T-helper 2 cell treated with Interferon-gamma antibody and Interleukin-4, amounts not matched to agents 5 μg/mL and 100 μg/mL, for 36 hours (primary cell): ENCODE measurements at places on chromosomes 7 and 10.
A peak's percentile ranks its signal among the peaks of the same experiment; 100 is the strongest.

- peaks cover 28% of the 10 kb centered on the region for H3K4me1 ChIP-seq
- H3K27ac ChIP-seq, result peak overlapping the region; percentile 93
- H3K4me3 ChIP-seq, result peak overlapping the region; percentile 93
- peaks cover 38% of the 10 kb centered on the region for H3K36me3 ChIP-seq
- H3K27me3 ChIP-seq, result no peaks in the 10 kb centered on the region
- no peak for DNase-seq
These were observed 1.0 kb downstream of the BUD31 start for GRCh38 chr7:99409806-99410205.

GRCh38 chr7:1724118-1724910 lies 54.2 kb downstream of the ELFN1 start:
- no peaks in the 10 kb centered on the region for H3K36me3 ChIP-seq
- no peaks in the 10 kb centered on the region for H3K27me3 ChIP-seq

DNA sequence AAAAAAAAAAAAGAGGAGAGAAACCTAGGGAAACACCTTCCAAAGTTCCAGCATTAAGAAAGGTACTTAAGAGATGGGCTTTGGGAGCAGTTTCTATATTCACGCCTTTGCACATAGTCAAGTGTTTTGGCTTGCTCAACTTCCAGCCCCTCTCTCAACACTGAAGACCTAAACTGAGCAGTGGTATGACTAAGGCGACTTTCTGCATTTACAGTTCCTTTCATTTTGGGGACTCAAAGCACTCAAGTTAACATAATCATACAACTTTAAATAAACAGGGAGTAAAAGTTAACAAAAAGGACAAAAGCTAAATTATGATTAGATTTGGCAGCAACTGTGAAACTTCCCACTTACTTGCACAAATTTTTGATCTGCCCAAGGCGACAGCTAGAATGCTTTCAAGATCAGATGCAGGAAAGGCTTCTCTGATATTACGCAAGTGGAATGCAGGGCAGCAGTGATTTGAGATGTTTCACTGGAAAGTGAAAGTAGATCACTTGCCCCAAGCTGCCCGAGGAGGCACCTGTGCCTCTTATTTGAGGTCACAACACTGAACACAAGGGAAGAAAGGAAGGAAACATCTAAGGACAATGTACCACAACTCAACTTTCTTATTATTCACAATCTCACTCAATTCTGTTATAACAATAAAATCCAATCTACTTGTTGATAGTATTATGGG lies 199.5 kb downstream of the SKAP2 start:
- peaks cover 46% of the 10 kb centered on the region for H3K27me3 ChIP-seq
- peaks cover 13% of the 10 kb centered on the region for H3K4me1 ChIP-seq
- no peak overlapping the region for H3K27ac ChIP-seq
- H3K36me3 ChIP-seq, result no peaks in the 10 kb centered on the region
- peak overlapping the region; percentile 10 for H3K4me3 ChIP-seq

- no peak overlapping the region for H3K27ac ChIP-seq
- H3K27me3 ChIP-seq, result no peaks in the 10 kb centered on the region
- no peaks in the 10 kb centered on the region for H3K4me1 ChIP-seq
- peaks cover 16% of the 10 kb centered on the region for H3K36me3 ChIP-seq
- H3K4me3 ChIP-seq, result no peak overlapping the region
These were observed 72.8 kb upstream of the ADRA2A start for GRCh38 chr10:111004016-111004415.

DNA sequence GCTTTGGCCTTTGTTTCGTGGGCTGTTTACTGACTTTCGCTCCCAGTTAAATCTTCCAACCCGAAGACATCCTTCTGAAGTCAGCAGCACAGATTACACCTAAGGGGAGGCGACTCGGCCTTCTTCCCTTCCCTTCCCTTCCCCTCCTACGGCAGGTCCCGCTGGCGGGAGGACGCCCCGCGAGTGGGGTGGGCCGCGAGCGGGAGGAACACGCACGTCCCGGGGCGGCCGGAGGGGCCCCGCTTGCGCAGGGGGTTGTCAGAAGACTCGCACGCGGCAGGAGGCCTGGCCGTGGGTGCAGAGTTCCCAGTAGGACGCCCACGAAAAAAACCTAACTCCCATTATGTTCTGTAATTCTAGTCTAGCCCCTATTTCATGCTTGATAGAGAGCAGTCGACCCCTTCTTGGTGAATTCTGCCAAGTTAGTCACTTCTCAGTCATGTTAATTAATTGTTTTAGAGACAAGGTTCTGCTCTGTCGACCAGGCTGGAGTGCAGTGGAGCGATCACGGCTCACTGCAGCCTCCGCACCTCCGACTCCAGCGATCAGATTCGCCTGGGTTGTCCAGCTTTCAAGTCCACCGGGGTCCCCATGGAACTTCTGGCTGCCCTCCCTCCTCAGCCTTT lies 19.2 kb upstream of the ZNF32 start:
- H3K4me3 ChIP-seq, result no peak overlapping the region
- H3K36me3 ChIP-seq, result no peaks in the 10 kb centered on the region
- DNase-seq, result no peak
- peaks cover 37% of the 10 kb centered on the region for H3K27me3 ChIP-seq

DNA sequence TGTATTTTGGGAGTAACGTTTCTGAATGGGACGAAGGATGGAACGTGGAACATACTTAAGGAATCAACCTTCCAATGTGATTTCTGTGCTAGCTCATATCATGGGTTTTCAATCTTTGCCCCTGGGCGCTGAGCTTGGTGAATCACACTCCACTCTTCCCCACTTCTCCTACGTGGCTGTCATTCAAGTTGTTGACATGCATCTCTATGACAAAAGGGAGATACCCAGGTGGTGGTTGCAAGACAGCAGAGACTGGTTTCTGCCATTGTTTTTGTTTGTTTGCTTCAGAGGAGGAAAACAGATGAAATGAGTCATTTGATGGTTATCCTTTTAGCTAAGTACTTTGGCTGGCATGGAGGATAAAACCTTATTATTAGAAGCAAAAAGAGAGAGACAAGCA lies 573.9 kb downstream of the GATA3 start:
- H3K4me3 ChIP-seq, result no peak overlapping the region
- H3K27ac ChIP-seq, result no peak overlapping the region
- H3K36me3 ChIP-seq, result no peaks in the 10 kb centered on the region
- no peaks in the 10 kb centered on the region for H3K27me3 ChIP-seq
- H3K4me1 ChIP-seq, result no peaks in the 10 kb centered on the region

- no peak for DNase-seq
- no peaks in the 10 kb centered on the region for H3K27me3 ChIP-seq
- no peak overlapping the region for H3K4me3 ChIP-seq
- no peak overlapping the region for H3K27ac ChIP-seq
- no peaks in the 10 kb centered on the region for H3K4me1 ChIP-seq
- no peaks in the 10 kb centered on the region for H3K36me3 ChIP-seq
These were observed 323.8 kb downstream of the GPR158 start for GRCh38 chr10:25498645-25499044.

GRCh38 chr10:3468919-3469638 lies 296.5 kb upstream of the PITRM1 start:
- peak overlapping the region; percentile 84 for H3K27ac ChIP-seq
- H3K27me3 ChIP-seq, result no peaks in the 10 kb centered on the region
- H3K4me3 ChIP-seq, result peak overlapping the region; percentile 77
- peak; percentile 28 for DNase-seq

DNA sequence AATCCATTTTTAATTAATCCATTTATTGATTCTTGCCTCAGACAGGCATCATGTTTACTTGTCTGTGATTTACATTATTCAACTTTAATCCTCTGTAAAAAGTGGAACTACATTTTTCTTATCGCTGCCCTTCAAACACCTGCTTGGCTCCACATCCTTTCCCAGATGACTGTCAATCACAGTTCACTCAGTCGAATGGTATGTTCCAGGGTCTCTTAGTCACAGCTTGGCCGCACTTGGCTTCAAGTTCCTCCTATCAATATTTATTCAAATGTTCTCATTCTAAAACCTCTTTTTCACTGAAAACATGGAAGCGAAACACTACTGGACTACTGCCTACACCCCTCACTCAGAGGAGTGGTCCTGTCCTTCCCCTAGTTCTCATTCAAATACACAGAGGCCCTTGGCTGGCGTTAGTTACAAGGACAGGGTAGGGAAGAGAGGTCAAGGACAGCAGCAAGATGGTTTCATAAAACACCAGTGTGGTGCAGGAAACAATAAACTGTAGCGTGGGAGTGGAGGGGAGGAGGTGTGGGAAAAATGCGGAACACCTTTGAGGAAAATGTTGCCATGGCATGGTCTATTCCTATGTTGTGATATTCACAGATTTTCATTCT lies 143.2 kb downstream of the USP6NL start:
- no peaks in the 10 kb centered on the region for H3K36me3 ChIP-seq
- no peak for DNase-seq
- H3K4me1 ChIP-seq, result no peaks in the 10 kb centered on the region

- no peak overlapping the region for H3K4me3 ChIP-seq
- no peak for DNase-seq
- H3K27me3 ChIP-seq, result peaks cover 75% of the 10 kb centered on the region
- no peak overlapping the region for H3K27ac ChIP-seq
These were observed 30.6 kb upstream of the PITRM1 start for GRCh38 chr10:3203016-3203811.

GRCh38 chr10:31133251-31133791 lies 101.7 kb upstream of the ZNF438 start:
- peaks cover 48% of the 10 kb centered on the region for H3K4me1 ChIP-seq
- H3K27ac ChIP-seq, result peak overlapping the region; percentile 87
- H3K27me3 ChIP-seq, result no peaks in the 10 kb centered on the region
- DNase-seq, result no peak
- no peaks in the 10 kb centered on the region for H3K36me3 ChIP-seq

DNA sequence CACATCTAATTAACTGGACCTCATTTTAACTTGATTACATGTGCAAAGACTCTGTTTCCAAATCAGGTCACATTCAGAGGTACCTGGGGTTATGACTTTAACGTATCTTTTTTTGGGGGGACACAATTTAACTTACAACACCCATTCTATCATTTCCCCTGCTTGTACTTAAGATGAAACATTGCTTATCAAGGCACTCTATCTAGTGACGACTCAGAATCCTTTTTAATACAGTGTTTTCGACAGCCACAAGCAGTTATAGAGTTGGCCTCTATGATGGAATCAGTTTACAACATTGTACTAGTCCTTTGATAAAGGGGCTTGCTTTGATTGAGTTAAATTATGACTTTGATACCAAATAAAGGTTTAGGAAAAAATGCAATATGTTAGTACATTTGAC lies 22.7 kb downstream of the BBS9 start:
- H3K36me3 ChIP-seq, result no peaks in the 10 kb centered on the region
- H3K4me1 ChIP-seq, result peaks cover 2% of the 10 kb centered on the region
- no peak overlapping the region for H3K4me3 ChIP-seq
- H3K27ac ChIP-seq, result no peak overlapping the region
- no peaks in the 10 kb centered on the region for H3K27me3 ChIP-seq

- no peaks in the 10 kb centered on the region for H3K27me3 ChIP-seq
- H3K27ac ChIP-seq, result peak overlapping the region; percentile 66
- H3K36me3 ChIP-seq, result no peaks in the 10 kb centered on the region
- no peak overlapping the region for H3K4me3 ChIP-seq
- peaks cover 5% of the 10 kb centered on the region for H3K4me1 ChIP-seq
- DNase-seq, result no peak
These were observed 371.9 kb downstream of the BMPER start for GRCh38 chr7:34277016-34277802.

DNA sequence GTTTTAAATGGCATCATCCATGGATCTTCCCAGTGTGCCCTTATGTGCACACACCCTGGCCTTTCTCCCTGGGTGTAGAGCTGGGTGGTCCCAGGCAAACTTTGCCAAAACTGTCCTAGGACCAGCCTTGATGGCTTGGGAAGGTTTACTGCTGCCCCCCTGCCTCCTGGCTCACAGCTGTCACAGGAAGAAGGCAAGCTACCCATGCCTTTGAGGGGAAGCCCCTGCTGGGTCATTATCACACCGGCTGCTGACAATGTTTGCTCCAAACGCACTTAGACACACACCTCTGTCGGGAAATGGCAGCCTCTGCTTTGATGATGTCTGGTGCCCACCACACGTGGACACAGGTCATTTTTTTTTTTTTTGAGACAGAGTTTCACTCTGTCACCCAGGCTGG lies 25.2 kb upstream of the FIGNL1 start:
- H3K27ac ChIP-seq, result no peak overlapping the region
- H3K4me1 ChIP-seq, result peaks cover 5% of the 10 kb centered on the region
- DNase-seq, result no peak
- H3K36me3 ChIP-seq, result no peaks in the 10 kb centered on the region

GRCh38 chr10:90592638-90593302 lies 265.1 kb downstream of the HTR7 start:
- no peak for DNase-seq
- no peaks in the 10 kb centered on the region for H3K4me1 ChIP-seq
- no peak overlapping the region for H3K4me3 ChIP-seq
- peaks cover 5% of the 10 kb centered on the region for H3K27me3 ChIP-seq

DNA sequence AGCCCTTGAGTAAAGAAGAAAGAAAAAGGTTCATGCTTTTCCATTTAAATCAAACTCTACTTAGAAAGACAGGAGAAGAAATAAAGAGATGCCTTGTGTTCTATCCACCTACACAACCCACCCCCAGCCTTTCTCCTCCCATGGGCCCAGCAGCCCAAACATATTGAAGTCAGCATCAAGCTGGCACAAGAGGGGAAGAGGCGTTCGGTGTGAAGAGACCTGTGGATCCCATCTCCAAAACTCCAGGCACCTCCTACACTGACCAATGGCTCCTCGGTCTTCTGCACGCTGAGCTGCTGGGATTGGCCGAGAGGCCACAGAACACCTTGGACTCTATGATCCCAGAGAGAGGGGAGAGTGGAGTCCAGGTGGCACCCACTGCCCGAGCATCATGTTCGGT lies 66.0 kb upstream of the CELF2 start:
- no peaks in the 10 kb centered on the region for H3K4me1 ChIP-seq
- H3K36me3 ChIP-seq, result no peaks in the 10 kb centered on the region
- peaks cover 19% of the 10 kb centered on the region for H3K27me3 ChIP-seq
- H3K27ac ChIP-seq, result no peak overlapping the region
- H3K4me3 ChIP-seq, result no peak overlapping the region

DNA sequence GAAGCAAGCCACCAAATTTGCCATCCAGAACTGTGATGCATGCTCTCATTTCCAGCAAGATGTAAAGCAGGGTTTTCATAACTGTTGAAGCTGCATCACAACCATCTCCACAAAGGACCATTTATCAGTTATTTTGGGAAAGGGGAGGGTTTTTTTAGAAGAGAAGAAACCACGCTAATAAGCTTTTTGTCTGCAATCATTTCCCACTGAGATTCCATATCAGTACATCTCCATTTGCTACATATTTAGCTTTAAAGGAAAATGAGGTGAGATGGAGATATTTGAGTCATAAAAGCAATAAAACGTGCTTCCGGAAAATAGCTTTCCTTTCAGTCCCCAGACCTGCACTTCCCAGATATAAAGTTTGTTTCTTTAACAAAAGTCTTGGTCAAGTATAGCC lies 258.2 kb downstream of the FRMD4A start:
- no peak overlapping the region for H3K27ac ChIP-seq
- no peaks in the 10 kb centered on the region for H3K4me1 ChIP-seq
- H3K36me3 ChIP-seq, result no peaks in the 10 kb centered on the region
- H3K27me3 ChIP-seq, result peaks cover 2% of the 10 kb centered on the region

- H3K4me1 ChIP-seq, result peaks cover 3% of the 10 kb centered on the region
- DNase-seq, result no peak
- no peak overlapping the region for H3K4me3 ChIP-seq
- no peaks in the 10 kb centered on the region for H3K27me3 ChIP-seq
- H3K27ac ChIP-seq, result no peak overlapping the region
- no peaks in the 10 kb centered on the region for H3K36me3 ChIP-seq
These were observed 239.1 kb downstream of the PHF14 start for GRCh38 chr7:11212816-11213215.

GRCh38 chr10:33321516-33321915 lies 13.0 kb downstream of the NRP1 start:
- peaks cover 6% of the 10 kb centered on the region for H3K27me3 ChIP-seq
- H3K27ac ChIP-seq, result no peak overlapping the region
- H3K4me3 ChIP-seq, result no peak overlapping the region
- H3K4me1 ChIP-seq, result no peaks in the 10 kb centered on the region
